Occipital lobe (tissue), 3 donors: ENCODE measurements at places on chromosomes 11 and 22. TPM values are rescaled to one million over a fixed set of nuclear protein-coding genes. Genes with fewer than 3 reads are reported as not detected.

THY1 gene
- 25.4 TPM for total RNA-seq

- no peak for DNase-seq
Measured at GRCh38 chr11:76598426-76598839, 72.1 kb downstream of the LRRC32 start.

EP300 gene
- 68.9 TPM for total RNA-seq

GRCh38 chr11:45885921-45886721 lies 670 bp downstream of the MAPK8IP1 start:
- DNase-seq: no peak

DNA sequence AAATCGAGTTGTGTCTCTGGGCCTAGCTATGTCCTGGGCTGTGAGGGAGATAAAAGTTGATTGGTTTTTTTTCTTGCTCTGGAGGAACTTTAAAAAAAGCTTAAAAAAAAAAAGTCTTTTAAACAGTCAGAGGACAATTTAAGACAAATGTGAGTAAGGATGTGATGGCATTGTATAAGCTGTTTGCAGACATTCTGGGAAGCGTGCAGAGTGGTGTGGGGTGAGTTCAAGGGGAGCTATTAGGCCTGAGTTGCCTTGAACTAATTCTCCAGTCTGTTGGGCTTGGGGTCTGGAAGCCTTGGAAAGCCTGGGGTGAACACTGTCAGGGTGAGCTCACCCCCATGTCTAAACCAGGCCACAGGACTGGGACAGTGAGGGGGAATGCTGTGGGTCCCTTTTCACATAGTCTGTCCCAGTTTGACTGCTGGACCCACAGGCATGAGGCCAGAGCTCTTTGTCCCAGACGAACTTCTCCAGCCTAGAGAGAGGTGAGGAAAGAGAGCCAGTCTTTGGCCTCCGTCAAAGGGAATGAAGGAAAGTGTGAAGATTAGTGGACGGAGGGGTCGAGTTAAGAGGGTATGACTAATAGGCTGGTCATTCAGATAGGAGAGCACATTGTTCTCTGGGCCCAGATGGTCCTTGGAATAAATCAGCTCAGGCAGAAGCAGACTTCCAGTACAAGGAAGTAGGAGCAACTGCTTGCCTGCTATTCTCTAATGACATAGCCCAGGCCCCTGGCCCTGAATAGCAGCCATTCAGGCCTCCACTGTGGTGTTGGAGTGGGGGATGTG lies 76.4 kb upstream of the NNMT start:
- no peak for DNase-seq

DNA sequence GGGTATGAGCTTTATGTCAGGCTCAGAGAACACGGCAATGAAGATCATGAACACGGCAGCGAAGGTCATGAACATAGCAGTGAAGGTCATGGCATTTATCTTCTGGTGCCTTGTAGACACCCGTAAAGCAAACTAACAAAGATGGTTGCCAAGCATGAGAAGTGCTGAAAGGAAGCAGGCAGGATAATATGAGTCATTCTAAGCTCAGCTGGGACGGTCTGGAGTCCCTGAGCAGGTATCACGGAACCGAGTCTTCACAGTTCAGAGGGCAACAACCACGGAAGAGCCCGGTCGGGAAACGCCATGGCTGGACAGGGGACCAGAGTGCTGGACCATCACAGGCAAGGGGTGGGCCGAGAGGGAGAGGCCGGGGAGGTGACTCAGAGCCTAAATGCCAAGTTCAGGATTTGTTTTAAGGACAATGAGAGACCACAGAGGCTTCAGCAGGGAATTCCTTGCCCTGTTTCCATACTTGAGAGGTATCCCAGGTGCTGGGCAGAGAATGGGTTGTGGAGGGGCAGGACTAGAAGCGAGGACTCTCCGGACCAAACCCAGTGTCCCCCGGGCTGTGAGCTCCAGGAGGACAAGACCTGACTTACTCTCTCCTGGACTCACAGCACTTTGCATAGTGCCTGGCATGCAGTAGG lies 13.1 kb upstream of the MS4A10 start:
- no peak for DNase-seq

GALNT18 gene
- total RNA-seq: 22.8 TPM

- no peak for DNase-seq
Measured at GRCh38 chr11:125455851-125456250, 40.2 kb downstream of the FEZ1 start.

- DNase-seq: no peak
Measured at GRCh38 chr11:62925308-62925707, 4.1 kb upstream of the CHRM1 start.

DNA sequence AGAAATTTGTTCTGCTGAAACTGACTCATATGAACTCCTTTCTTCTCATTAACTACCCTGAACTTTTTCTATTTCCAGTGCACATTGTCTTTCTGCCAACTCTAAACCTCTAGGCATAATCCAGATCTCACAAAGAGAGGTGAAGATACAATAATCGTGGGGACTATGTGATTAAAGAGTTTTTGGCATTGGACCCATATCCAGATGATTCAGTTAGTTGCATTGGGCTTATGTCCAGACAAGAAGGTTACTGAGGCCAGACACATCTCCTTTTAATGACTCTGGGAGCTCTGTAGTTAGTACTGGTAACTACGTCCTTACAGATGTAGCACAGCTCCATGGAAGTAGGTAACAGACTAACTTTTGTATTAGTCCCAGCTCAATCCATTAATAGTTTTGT lies 273.0 kb downstream of the CASP12 start:
- DNase-seq: no peak

PAX6 gene
- total RNA-seq: 16.4 TPM

THAP12 gene
- 83.1 TPM for total RNA-seq

- DNase-seq: no peak
Measured at GRCh38 chr11:16365581-16366228, 9.4 kb upstream of the SOX6 start.

CHRNA10 gene
- total RNA-seq: not detected

ADORA2A gene
- 8.0 TPM for total RNA-seq

PRAME gene
- total RNA-seq: not detected

APOA4 gene
- total RNA-seq: not detected

- DNase-seq: no peak
Measured at GRCh38 chr11:6637871-6638270, 17.7 kb downstream of the DCHS1 start.

- no peak for DNase-seq
Measured at GRCh38 chr22:47250995-47251765, 488.7 kb downstream of the TBC1D22A start.

CASP12 gene
- not detected for total RNA-seq

- no peak for DNase-seq
Measured at GRCh38 chr11:44548032-44548695, 17.3 kb upstream of the CD82 start.

DNA sequence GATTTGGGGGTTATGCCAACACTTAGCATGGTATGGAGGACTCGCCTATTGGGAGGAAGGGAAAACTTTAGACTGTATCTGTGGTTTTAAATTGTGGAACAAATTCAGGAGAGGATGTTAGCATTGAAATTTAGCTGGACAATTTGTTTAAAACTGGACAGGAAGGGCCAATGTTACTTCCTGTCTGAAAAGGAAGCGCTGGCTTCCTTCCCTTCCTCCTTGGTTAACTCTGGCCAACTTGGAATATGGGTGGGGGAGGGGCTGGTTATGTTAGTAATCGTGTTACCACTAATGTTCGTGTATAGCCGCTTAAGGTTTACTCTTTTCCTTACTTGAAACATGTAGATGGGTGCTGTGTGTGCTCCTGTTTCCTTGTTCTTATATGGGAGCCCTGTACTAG lies 13.9 kb downstream of the CTNND1 start:
- no peak for DNase-seq

GP1BB gene
- total RNA-seq: 21.8 TPM

TIMP3 gene
- 11.5 TPM for total RNA-seq

GRCh38 chr11:115606498-115607220 lies 102.4 kb upstream of the CADM1 start:
- DNase-seq: no peak
